ENCODE measurements at places on chromosomes 4 and X.

DNA sequence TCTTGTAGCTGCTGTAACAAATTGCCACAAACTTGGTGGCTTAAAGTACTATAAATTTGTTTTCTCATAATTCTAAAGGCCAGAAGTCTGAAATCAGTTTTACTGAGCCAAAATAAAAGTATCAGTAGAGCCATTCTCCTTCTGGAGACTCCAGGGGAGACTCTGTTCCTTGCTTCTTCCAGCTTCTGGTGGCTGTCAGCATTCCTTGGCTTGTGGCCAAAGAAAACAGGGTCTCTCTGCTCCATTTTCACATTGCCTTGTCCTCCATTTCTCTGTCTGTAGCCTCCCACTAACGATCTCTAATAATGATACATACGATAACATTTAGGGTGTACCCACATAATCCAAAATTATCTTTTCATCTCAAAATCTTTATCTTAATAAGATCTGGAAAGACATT is 200.4 kb downstream of the MAB21L2 start:
- DNase-seq = no peak

DNA sequence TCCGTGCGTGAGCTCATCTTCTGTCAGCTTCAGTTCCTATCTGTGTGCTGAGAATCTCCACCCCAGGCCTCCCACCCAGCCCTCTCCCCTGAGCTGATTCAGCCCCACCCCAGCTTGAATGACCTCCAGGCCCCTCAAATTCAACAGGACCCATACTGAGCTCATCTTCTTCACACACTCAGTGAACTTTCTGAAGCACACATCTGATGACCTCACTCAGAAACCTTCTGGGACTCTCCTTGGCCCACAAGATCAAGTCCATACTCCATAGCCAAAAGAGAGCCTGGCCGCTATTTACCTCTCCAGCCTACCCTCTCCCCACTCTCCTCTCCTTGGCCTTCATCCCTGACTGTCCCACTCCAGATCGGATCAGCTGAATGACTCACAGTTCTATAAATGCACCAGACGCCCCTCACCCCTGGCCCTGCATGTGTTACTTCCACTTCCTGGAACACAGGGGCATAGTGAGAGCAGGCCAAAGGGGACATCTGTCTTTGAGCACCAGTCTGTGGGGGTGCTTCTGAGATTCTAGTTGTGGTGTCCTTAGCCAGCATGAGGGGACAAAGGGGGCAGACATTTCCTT is 62.5 kb downstream of the PJA1 start:
- DNase-seq = no peak

DNA sequence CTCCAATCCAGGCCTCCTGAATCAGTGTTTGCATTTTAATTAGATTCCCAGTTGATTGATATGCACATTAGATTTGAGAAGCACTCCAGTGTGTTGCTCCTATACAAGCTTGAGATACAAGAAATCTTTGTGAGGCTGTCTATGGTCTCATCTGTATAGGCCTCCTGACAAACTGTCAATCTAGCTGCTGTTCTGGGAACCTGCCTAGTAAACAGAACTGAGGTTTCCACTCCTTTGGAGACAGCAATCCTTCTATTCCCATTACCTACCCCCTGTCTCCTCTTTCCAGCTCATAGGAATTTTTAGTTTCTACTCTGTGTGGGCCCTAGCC is 306.1 kb upstream of the EMCN start:
- no peak for DNase-seq

DNA sequence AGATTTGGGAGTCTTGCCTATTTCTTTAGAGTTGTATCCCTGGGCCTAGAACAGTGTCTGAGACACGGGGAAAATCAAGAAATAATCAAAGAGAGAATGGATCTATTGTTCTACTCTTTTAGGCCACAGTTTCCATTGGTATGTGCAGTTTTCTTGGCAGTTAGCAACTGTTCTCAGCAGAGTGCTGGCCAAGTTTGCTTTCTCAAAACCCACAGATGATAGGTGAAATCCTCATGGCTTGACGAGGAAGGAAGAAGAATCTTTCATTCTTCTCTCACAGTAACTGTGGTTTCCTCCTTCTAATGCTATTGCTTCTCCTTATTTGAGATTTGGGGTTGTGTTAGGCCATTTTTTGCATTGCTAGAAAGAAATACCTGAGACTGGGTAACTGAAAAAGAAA is 42.2 kb downstream of the AGA start:
- DNase-seq = no peak

GRCh38 chrX:132858018-132858417 is 100.4 kb downstream of the HS6ST2 start:
- no peak for DNase-seq

DNA sequence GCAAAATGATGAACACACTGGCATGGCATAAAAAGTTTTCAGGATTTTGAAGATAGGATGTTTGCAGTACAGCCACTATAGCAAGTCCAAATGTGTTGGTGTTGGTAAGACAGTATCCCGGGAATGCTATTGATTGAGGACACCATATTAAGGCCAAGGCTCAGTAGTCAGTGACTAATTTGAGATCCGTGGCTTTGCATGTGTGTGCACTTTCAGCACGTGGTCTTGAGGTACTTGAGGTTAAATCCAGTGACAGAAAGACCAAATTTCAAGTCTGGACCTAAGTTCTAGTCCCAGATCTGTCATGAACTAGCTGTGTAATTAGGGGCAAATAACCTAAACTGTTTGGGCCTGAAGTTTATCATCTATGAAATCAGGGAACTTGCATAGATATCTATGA is 76.5 kb upstream of the ETNPPL start:
- DNase-seq = no peak

- DNase-seq = no peak
Measured at GRCh38 chr4:2907706-2908293, 55.4 kb downstream of the NOP14 start.

GRCh38 chrX:108071578-108071977 is 19.8 kb downstream of the PSMD10 start:
- DNase-seq = no peak

- no peak for DNase-seq
Measured at GRCh38 chr4:44761306-44761705, 35.0 kb upstream of the GNPDA2 start.

GRCh38 chr4:68732653-68733466 is 62.4 kb upstream of the UGT2B15 start:
- no peak for DNase-seq

DNA sequence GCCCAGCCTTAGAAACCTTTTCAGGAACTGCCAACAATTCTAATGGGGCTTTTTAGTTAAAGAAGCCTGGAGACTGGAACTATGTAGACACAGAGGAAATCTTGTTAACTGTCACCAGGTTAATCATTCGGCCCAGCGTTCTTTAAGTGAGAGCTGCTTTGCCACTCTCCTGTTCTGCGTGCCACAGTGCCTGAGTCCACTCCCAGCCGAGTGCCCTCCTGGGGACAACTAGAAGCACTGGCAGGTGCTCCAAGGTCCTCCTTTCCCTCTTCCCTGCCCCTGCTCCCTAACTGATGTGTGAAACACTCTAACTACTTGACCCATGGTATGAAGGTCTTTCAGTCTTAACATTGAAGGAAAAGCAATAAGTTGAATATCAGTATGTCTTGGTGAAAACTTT is 151.2 kb upstream of the TLL1 start:
- no peak for DNase-seq

- DNase-seq = no peak
Measured at GRCh38 chrX:44922980-44923379, 50.0 kb downstream of the KDM6A start.

- no peak for DNase-seq
Measured at GRCh38 chrX:111687305-111687704, 6.3 kb downstream of the ALG13 start.

DNA sequence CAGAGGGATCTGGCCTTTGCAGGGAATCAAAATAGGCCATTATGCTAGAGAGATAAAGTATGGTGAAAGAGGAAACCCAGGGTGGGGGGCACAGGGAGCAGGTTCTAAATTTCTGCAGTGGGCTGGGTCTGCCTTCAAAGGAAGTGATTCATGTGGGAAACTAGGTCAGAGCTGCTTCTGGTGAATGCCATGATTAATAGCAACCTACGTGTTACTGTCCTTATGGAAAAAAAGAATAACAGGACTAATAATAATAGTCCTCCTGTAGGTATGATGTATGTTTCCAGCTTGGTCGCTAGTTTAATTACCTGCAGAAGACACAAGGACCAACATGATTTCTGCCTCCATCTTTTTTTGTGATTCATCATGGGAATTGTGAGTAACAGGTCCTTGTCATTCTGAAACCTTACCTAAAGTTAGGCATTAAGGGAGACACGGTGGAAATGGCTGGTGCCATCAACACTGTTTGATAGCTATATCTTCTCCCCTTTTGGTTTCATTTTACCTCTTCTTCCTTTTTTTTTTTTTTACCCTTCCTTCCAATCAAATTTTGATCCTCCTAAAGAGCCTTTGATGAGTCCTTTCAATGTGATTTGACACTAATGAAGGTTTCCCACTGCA is 180.4 kb downstream of the CPEB2 start:
- DNase-seq = no peak

DNA sequence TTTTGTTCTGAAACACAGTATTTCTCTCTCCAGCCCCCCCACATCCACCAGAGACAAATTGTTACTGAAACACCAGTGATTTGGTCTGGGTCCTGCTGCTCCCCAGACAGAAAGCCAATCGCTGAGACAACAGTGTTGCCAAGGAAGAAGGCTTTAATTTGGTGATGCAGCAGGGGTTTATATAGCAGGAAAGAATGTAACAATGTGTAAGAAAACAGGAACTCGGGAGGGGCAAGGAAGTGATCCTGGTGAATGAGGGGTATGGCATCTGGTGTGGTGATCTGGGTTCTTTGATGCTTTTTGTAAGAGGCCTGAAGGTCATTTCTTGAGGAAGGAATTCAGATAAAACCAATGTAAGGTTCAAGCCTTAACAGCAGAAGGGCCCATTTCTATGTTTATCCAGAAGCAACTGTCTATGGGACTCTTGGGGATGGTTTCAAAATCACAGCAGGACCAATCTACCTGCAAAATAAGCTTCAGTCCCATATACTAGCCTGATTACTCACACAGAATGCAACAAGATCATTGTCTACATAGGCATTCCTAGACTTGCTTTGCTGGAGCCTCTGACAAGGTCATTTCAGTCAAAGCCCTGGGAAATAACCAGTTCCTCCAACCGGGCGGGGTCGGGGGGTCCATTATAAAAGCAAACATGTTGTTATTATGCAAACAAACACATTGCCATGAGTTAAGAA is 445.2 kb upstream of the ZFP42 start:
- DNase-seq = no peak

DNA sequence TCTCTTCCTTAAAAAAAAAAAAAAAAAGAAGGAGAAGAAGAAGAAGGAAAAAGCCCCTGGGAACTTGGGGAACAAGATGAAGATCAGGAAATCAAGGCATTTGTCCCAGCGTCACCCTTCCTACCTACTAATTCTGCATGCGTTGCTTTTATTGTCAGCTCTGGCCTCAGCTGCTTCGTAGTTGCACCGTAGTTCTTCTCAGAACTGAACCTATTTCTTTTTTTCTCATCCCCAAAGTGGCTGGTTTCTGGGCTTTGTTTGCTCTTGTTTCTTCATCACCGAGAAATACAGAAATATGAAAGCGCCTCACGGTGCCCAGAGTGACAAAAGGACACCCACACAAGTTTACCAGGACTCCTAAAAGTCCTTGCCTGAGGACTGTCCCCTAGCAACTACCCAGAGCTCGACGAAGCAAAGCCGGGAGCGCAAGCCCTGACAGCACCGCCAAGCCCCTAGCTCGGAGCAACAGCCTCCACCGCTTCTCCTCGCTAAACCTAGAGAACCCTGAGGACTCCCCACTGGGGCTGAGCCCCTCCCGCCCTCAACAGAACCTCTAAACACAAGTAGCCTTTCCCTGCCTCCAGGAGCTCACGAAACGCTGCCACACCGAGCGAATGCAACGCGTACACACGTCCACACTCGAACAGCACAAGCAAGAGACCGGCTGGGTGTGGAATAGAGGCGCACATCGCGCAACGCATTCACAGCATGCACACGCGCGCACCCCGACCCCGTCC is 710 bp downstream of the PRKG2 start:
- no peak for DNase-seq

DNA sequence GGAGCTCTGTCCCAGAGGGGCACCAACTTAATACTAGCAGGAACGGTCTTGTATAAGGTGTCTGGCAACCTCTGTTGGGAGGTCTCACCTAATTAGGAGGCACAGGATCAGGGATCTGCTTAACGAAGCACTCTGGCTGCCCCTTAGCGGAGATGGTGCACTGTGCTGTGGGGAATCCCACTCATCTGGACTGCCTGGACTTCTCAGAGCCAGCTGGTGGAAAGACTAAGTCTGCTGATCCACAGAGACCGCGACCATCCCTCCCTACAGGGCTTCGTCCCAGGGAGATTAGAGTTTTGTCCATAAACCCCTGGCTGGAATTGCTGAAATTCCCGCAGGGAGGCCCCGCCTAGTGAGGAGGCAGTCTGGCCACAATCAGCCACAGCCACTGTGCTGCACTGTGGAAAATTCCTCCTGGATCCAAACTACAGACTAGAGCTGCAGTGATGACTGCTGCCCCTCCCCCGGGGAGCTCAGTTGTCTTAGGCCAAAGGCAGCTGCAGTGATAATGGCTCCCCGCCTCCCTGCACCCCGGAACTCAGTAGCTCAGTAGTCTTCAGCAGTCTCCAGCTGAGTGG is 22.0 kb upstream of the ZCCHC4 start:
- DNase-seq = no peak

DNA sequence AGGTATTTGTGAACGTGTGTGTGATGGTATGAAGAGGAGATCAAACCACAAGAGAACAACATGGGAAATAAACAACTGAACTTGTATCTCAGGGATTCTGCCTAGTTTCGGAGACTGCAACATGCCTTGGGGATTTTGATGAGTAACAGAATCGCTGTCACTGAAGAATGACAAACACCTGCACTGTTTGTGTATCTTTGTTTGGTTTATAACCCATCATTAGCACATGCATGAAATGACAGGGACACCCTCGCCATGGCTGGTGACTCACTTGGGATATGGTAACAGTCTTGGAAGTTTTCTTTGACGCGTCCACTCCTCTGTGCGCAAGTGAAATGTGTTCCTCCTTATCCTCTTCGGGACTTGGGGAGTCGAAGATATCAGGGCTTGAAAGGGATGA is 30.3 kb upstream of the MAP3K15 start:
- DNase-seq = no peak

- DNase-seq = no peak
Measured at GRCh38 chr4:38943343-38943742, 75.7 kb downstream of the FAM114A1 start.

DNA sequence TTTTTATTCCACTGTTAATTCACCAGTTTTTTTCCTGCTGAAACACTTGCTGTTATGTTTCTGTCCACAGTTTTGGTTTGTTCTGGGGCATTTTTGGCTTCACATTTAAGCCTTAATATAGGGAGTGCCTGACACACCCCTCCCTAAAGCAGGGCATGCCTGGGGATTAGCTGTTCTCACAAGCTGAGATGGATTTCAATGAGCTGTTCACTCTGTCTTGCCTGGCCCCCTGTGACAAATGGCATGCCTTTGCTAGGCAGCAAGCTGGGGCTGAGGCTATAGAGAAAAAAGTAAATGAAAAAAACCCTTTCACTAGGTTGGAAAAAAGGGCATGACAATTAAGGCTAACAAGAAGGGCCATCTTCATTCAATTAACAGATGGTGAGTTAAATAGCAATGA is 22.4 kb downstream of the LPAR4 start:
- DNase-seq = no peak

GRCh38 chr4:46994007-46994405 is 625 bp upstream of the GABRA4 start:
- peak; percentile 42 for DNase-seq

Data from head of caudate nucleus (tissue), 42 donors.